ENCODE measurements at places on chromosomes 2 and 18. TPM values are rescaled to one million over a fixed set of nuclear protein-coding genes. Genes with fewer than 3 reads are reported as not detected.

The COLEC11 gene
- total RNA-seq = 1.7 TPM

The CCDC85A gene
- total RNA-seq = 2.7 TPM

- no peak for DNase-seq
Measured at GRCh38 chr2:6947929-6948676, 30.9 kb downstream of the RNF144A start.

DNA sequence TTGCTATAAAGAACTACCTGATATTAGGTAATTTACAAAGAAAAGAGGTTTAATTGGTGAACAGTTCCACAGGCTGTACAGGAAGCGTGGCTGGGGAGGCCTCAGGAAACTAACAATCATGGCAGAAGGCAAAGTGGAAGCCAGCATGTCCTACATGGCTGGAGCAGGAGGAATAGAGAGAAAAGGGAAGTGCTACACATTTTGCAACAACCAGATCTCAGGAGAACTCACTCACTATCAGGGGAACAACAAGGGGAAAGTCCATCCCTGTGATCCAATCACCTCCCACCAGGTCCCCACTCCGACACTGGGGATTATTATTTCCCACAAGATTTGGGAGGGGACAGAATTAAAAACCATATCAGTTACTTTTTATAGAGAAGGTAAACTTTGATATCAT is 273.5 kb upstream of the MMADHC start:
- DNase-seq = no peak

DNA sequence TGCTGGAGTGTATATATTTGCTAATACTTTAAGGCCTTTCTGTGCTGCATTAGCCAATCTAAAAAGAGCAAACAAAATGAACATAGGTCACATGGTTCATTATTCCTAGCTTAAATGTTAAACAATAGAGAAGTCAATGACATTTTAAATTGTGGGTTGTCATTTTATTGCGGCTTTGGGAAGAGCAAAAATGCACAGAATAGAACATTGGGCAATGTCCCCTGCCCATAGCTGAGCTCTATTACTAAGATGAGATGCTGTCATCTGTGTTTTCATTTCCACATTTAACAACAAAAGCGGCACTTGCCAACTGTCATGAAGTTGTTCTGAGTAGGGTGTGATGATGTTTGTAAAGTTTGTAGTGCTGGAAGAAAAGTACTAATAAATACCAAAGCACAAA is 3.2 kb upstream of the VAPA start:
- no peak for DNase-seq

GRCh38 chr18:45896991-45897390 is 70.1 kb downstream of the EPG5 start:
- no peak for DNase-seq

DNA sequence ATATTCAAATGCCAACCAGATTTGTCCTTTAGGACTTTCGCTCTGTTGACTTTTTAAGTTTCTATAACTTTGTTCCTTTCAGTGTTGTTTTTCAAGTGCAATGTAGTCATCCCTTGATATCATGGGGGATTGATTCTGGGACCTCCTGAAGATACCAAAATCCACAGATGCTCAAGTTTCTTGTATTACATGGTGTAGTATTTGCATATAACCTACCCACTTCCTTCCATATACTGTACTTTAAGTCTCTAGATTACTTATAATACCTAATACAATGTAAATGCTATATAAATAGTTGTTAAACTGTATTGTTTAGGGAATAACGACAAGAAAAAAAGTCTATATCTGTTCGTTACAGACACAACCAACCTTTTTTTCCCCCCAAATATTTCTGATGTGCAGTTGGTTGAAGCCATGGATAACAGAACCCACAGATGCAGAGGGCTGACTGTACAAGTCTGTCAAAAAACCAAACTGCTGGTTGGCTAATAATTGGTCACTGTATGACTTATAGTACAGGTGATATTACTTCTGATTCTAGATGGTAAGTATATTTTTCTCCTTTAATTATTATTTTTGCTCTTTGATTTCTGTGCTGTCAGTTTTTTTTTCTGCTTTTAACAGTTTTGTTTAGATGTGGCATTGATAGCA is 201.7 kb upstream of the STON1 start:
- DNase-seq = no peak

DNA sequence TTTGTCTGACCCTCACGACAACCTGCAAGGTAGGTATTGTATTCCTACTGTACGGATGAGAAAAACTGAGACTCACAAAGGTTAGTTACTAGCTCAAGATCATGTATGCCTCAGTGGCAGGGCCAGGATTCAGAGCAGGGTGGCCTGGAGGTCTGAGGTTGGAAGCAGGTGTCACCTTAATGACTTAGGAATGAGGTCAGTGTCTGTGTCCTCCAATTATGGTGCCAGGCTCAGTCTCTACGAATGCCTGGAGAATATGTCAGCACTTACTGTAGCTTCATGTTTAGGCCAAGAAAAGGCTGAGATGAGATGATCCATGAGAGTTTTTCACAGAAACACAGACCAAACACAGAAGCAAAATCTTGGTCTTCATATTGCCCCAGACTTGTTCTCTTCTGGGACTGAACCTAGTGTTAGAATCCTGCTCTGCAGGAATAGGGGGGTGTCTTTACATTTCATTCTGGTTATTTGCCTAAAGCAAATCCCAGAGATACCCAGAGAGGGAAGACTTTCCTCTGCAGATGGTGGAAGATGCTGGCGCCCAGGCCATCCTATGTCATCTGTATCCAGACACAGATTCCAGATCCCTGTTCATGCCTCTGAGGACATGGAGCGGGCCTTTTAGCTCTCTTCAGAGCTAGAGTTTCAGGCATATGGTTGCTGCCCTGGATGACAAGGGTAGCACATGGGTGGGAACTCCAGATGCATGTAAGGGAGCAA is 16.3 kb upstream of the RAB10 start:
- DNase-seq = no peak

DNA sequence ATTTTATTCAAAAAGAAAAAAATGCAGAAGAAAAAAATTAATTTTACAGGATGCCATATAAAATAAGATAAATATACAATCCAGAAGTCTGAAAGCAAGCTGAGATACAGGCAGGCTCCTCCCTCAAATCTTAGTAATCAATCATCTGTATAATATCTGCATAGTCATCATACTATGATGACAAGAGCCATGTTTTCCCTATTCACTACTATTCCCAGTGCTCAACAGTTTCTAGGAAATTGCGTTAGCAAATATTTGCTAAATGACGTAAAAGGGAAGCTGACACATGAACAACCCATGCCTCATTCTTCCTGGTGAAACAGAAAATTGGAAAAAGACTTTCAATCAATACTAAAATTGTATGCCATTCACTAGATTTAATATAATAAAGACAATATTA is 793.2 kb downstream of the SUCLG1 start:
- DNase-seq = no peak

- no peak for DNase-seq
Measured at GRCh38 chr2:51208521-51208920, 176.6 kb upstream of the NRXN1 start.

GRCh38 chr18:21330122-21330701 is 88.2 kb downstream of the GREB1L start:
- DNase-seq = no peak

DNA sequence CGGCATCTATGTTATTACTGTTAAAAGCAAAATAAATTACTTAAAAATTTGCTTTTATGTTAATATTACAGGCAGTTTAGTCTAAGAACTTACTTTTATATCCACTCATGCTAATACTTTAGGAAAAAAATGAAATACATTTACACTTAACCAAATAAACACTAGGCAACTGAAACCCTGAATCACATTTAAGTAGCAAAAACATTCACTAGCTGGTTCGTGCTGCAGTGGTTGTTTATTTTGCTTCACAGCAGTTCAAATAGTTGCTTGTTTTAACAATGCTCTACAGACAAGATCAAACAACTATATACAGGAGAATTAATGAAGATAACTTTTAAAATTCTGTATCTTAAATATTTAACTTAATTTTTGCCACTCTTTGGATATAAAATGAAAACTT is 60.8 kb downstream of the ABCG8 start:
- DNase-seq = no peak
